Mesenteric fat pad (tissue), 1 donor: ENCODE measurements at places on chromosomes 16 and 17.

DNA sequence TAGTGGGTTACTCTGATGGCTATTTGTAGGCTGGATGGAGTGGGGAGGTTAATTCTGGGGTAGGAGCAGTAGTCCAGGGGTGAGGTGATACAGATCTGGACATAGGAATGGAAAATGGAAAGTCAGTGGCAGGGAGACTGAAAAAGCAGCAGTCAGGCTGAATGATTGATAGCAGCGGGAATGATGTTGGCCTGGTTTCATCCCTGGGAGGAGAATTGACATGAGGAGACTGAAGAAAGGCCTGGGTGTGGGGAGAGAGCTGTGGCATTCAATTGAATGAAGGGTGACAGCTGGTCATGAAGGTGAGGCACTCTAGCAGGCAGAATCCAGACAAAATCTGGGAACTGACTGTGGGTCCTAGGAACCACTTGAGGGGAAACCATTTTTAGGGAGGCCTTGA lies 34.7 kb upstream of the CLEC18A start:
- DNase-seq = no peak

GRCh38 chr17:43665084-43665936 lies 3.6 kb upstream of the MEOX1 start:
- no peak for DNase-seq

DNA sequence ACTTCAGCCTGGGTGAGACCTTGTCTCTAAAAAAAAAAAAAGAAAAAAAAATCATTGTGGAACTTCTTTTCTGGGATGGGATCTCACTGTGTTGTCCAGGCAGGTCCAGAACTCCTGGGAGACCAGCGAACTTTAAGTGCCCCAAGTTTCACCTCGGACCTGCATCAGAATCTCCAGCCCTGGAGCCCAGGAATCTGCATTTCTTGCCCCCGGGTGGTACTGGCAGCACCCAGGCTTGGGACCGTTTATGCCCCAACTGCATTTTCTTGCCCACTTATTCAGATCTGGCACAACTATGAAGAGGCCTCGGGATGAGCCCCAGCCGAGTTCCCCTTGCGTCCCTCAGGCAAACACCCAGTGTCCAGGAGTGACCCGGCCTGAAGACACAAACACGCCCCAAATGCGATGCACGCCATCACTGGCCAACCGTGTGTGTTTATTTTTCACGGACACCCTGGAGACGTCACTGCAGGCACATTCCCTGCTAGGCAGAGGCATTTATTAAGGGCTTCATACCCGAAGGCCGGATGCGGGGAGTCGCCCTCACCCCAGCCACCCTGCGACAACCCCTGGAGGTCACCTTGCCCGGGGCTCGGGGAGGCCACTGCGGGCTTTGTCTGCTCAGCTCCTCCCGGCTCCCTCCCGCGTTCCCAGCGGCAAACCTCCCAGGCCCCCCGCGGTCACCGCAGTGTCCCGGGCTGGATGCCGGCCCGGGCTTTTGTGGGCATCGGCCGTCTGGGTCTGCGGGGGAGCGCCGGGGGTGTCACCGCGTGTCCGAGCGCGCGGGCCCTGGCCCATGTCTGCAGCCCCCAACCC lies 684 bp upstream of the SPIRE2 start:
- no peak for DNase-seq

- no peak for DNase-seq
Observed at GRCh38 chr17:62611292-62611691, 16.2 kb upstream of the MRC2 start.

DNA sequence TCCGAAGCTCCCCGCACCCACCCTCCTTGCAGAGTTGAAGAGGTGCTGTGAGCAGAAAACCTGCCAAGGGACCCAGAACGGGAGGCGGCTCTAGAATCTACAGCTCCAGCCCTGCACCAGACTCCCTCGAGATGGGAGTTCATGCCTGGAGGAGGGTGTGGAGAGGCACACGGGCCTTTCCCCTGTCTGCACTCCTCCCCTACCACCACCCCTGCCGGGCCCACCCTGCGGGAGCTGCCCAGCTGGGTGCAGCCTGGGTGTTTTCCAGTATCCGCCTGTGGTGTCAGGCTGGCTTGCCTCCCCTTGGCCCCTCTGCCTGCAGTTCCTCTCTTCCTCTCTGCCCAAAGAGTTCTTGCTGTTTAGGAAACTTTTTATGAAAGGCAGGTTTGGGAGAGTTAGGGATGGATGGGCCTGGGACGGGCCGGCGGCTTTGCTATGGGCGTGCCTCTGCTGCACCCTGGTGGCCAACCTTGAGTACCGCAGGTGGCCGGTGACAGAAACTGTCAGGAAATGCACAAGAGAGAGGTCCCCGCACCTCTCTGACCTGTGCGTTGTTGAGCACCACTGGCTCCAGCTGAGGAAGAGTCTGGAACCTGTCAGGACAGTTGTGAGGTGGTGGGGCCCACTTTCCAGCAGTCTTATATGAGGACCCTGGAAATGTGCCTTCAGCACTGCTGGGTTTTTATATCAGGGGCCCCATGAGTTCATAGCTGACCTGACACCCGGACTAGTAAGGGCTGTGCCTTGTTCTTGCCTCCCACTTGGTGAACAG lies 354.1 kb downstream of the SEC14L1 start:
- peak; percentile 92 for DNase-seq

GRCh38 chr16:25063865-25064264 lies 47.7 kb upstream of the LCMT1 start:
- no peak for DNase-seq

DNA sequence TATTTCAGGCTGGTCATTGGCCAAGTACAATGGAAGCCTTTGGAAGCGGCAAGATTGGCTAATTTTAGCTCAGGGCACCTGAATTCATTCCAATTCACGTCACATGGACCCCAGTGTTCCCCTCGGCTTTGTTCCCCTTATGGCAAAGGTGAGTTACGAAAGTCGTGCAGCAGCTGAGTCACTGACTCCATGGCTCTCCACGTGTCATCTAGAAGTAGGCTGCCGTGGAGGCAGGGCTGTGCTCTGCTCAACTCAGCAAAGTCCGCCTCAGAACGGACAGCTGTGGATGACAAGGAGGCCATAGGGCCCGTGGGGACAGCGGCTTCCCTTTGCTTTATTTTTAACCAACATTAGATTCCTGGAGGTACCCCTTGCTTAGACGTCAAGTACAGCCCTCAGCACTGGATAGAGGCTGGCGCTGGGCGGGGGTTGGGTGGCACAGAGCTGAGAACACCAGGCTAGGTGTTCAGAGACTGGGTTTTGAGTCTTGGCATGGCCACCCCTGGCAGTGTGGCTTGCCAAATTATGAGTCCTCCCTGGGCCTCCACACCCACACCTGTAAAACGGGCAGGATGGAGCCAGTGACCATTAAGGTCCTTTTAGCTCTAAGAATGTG lies 23.6 kb downstream of the ADAD2 start:
- no peak for DNase-seq

GRCh38 chr17:4163951-4164350 lies 21.0 kb downstream of the CYB5D2 start:
- no peak for DNase-seq

DNA sequence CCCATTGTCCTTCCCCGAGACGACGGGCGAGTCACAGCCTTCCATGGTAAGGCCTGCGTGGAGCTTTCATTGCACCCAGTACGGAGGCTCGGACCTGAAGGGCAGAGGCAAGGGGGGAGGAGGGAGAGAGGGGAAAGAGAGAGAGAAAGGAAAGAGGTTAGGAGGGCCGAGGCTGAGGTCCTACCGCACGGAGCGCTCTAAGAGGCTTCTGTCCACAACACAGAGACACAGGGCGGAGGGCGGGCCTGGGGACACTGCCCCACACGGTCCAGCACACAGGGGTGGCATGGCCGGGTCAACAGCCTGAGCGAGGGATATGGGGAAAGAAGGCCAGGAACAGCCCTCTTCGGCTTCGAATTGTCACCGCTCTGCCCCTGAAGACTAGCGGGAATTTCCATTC lies 87.8 kb downstream of the ZFHX3 start:
- no peak for DNase-seq

- no peak for DNase-seq
Observed at GRCh38 chr17:34669511-34669910, 90.1 kb downstream of the TMEM132E start.

DNA sequence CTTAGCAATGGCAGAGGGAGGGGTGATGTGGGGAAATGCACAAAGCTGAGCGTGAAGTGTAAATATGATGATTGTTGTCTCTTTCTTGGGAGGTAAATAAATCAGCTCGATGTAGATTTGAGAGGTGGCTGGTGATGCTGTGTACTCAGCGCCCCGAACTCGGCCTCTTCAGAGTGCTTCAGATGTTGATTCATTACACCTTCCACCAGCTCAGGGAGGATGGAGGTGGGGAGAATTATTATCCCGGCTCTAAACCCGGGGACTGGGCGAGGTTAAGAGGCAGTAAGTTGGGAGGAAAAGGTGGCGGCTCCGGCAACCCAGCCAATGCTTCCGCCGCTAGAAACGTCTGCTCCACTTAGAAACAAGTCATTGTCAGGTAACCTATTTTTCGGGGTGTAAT lies 86.5 kb downstream of the RPA1 start:
- DNase-seq = no peak

DNA sequence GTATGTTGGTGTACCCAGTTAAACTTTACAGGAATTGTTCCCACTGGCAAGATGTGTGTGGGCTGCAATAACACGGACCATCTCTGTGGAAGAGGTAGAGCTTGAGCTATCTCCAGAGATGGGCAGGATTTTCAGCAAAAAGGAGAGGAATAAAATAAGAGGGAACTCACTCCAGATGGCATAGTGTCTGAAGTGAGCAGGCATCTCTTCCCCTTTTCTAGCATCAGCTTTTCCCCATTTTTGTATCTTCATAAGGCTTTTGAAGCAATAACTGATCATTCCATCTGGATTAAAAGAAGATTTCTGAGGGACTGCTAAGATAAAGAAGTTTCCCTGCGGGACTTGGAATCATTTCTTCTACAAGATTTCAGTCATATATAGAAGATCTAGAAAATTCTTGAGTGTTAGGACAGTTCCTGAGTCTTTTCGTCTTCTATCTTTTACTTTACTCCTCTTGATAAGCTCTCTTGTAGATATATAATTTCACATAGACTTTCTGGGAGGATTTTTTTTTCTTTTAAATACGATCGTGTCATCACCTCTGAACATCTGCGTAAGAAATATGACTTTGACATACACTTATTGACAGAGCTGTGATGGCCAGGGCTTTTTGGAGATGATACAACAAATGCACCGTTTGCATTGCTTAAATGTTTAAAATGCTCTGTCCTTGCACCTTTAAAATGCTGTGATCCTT lies 2.1 kb downstream of the CPD start:
- DNase-seq = no peak

- DNase-seq = no peak
Observed at GRCh38 chr17:6374271-6374691, 60.6 kb downstream of the AIPL1 start.

DNA sequence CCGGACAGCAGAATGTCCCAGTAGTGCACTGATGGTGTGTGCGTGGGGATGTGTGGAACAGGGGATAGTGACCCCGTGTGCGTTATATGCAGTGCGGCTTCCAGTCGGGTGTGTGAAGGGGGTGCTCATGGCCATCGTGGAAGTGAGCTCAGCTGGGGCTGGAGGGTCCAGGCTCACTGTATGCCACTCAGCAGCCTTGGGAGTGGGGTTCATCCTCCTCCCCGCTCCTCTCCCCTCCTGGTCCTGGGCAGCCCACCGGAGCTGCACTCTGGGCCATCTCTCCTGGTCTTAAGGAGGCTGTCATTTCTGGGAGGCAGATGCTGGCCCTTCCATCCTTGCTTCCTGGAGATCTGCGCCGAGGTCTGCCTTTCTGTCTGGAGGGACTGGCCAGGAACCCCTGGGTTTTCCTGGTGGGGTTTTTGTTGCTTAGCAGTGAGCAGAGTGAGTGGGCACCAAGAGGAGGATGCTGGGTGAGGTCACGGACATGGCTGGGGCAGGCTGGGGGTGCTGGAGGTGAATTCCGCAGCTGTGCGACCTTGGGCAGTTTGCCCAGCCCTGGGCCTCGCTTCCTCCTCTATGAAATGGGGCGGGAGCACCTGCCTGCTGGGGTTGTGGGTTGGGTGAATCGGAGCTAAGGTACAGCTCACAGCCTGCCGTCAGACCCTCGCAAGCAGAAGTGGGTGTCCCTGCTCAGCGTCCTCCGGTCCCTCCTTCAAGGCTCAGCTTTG lies 164.1 kb downstream of the SEC14L1 start:
- no peak for DNase-seq

DNA sequence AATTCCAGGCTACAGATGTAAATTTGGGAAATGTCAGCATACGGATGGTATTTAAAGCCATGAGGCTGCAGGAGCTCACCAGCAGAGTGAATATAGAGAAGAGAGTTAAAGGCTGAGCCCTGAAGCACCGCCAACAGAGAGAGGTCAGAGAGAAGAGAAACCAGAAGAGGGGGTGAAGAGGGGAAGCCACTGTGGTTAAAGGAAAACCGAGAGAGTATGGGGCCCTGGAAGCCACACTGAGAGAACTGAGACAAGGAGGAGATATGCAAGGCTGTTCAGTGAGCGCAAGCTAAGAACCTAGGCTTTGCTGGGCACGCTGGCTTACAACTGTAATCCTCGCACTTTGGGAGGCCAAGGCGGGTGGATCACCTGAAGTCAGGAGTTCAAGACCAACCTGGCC lies 24.6 kb downstream of the COPRS start:
- no peak for DNase-seq

GRCh38 chr16:81006211-81006812 lies 373 bp downstream of the CMC2 start:
- peak; percentile 93 for DNase-seq

DNA sequence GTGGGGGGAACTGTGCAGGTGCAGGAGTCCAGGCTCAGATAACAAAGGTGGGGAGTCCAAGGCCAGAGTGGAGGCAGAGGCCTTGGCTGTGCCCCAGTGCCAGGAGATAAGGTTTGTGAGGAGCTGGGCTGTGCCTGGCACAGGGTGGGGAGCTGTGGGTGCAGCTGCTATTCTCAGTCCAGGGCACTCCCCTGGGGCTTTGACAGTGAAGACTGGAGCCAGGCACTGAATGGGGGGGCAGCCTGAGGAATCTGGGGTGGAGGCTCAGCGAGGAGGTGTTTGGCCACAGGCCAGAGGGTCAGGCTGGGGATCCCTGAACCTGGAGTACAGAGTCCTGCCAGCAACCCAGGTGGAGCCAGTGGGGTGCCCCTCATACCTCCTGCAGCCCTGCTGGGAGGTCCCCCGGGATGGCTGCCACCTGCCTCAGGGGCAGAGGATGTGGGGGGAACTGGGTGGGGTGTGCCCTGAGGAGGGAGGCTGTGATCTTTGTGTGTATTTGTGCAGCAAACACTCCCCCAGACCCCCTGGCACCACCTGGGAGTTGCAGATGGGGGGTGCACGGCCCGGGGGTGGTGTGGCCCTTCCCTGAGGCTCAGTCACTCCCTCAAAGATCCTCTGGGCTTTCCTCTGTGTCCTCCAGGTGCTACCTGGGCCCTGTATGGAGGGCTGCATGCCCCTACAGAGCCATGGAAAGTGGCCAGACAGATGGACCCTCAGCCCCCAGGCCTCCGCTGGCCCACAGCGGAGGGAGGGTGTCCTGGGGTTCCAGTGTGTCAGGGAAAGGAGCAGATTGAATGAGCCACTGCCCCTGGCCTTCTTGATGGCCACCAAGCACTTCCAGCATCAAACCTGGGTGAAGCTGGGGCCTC lies 44.5 kb upstream of the SMPD3 start:
- DNase-seq = no peak
